ENCODE measurements at places on chromosomes 16 and 17. TPM values are rescaled to one million over a fixed set of nuclear protein-coding genes. Genes with fewer than 3 reads are reported as not detected.

- DNase-seq: no peak
These were observed 28.5 kb upstream of the EFCAB13 start for GRCh38 chr17:47295037-47295873.

The CCDC200 gene
- total RNA-seq: not detected

- no peak for DNase-seq
These were observed 4.5 kb upstream of the CBX8 start for GRCh38 chr17:79801156-79802038.

The CORO6 gene
- 22.1 TPM for total RNA-seq

The PMP22 gene
- total RNA-seq: 23.6 TPM

DNA sequence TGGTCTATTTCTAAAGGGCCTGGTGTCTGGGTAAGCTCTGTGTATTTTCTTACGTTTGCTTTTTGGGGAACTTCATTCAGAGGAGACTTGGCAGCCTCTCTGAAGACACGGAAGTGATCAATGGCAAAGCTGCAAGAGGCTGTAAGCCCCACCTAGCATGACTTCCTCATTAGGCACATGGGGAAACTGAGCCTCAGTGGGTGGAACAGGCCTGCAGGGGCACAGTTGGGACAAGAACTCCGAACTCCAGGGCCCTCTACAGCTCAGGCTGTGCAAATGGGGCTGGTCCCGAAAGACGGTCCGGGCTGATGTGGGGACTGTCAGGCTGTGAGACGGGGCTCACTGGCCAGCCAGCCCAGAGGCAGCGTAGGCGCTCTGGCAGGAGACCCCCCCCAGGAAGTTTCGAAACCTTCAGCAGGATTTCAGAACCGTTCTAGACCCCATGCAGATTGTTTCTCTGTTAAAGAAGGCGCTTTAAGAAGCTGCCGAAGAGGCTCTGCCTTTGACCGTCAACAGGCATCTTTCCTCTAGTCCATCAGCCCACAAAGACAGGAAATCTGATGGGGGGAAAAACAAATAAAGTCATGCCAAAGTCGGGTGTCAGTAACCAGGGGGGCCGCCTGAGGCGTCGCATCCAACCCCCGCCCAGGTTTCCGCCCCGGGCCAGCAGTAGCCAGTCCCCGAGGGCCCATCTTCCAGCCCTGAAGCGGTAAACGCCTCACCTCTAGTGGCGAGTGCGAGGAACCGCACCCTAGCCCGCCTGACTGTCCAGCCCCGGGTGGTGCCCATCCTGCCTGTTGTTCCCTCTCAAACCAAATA, 79.8 kb upstream of the TBC1D3K start:
- peak; percentile 29 for DNase-seq

GRCh38 chr17:48056246-48056745, 8.1 kb downstream of the NFE2L1 start:
- DNase-seq: no peak

The NEUROD2 gene
- not detected for total RNA-seq

DNA sequence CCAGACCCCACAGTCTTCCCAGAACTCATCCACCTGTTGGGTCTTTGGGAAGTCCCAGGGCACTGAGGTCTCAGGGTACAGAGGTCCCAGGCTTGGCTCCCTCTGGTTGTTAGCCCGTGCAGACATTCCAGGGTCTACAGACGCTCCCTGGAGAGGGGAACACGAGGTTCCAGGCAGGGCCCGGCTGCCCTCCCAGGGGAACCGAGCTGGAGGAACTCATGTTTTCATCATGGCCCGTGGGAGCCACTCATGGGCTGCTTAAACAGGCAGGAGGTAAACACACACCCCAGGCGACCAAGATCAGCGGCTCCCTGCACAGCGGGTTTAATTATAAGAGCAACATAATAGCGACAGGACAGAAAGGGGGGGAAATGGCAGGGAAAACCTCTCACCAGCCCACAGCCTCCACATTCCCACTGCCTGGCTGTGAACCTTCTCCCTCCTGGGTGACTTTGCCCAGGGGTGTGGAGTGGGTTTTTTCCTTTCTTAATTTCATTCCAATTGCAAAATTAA, 36.5 kb downstream of the TRARG1 start:
- no peak for DNase-seq

The NKD1 gene
- 0.19 TPM for total RNA-seq

The KRT31 gene
- not detected for total RNA-seq

DNA sequence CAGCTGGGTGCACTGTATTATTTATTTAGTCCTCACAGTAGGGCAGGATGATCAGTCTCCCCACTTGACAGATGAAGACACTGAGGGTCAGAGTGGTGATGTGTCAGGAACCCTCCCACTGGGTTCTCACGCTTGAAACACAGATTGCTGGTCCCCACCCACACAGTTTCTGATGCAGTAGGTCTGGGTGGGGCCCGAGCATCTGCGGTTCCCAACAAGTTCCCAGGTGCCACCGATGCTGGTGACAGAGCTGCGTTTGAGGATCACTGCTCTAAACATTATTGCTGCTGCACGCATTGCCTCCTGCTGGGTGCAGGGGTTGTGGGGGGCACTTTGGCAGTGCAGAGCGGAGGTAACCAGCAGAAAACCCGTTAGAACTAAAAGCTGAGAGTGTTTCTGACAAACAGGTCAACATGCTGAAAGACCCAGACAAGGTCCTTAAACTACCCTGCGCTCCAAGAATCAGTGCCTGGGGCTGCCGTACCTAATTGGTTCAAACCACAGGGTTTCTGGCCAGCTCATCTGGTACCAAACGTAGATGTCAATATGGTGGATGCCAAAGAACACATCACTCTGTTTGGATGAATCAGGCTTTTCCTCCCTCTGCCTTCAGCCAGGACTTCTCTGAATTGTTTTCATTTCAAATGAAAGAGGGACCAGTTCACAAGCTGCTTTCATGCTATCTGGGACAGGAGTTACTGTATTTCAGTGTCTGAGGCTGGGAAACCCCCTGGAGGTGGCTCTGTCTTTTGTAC, 76.0 kb downstream of the ABCC1 start:
- peak; percentile 66 for DNase-seq

Data from LHCN-M2 (cell line).